Stimulated activated CD4-positive, alpha-beta T cell treated with anti-CD3 and anti-CD28 coated beads, Interleukin-15, amount 100 ng/mL, for 1 hour (primary cell): ENCODE measurements at places on chromosomes 3 and 15.

DNA sequence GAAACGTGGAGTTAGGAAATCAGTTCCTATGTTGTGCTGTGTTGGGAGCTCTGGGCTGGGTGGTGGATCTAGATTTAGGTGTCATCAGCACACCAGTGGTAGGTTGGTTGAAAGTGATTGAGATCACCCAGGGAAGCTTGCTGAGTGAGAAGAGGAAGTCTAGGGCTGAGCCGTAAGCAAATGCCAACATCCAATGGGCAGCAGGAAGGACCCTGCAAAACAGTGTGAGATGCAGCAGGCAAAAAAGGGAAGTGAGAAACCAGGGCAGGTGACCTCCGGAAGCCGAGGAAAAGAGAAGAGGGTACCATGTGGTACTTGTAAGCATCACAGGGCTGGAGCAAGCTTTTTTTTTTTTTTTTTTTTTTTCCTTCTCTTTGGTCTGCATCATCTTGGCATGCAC is 15.9 kb upstream of the COPG1 start:
- DNase-seq, result no peak

DNA sequence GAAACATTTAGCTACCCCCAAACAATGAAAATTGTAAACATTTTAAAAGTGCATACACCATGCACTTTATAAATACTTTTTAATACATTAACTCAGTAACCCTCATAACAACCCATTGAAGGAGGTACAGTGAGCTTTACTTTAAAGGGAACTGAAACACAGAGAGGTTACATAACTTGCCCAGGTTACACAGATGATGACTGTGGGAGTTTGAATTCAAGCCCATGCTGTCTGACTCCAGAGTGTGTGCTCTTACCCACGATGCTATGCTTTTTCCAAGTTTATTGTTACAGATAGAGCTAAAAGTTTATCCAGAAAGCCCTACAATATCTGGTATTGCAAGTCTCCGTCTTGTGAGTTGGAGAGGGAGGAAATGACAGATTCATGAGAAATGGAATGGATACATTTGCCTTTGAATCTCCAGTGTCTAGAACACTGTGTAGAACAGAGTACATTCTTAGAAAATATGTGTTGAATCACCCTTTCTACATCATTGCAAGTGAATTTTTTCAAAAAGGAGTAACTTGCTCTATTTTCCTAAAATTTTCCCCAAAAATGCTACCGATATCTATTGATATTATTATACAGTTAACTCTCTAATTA is 428.3 kb downstream of the NAALADL2 start:
- DNase-seq, result no peak

DNA sequence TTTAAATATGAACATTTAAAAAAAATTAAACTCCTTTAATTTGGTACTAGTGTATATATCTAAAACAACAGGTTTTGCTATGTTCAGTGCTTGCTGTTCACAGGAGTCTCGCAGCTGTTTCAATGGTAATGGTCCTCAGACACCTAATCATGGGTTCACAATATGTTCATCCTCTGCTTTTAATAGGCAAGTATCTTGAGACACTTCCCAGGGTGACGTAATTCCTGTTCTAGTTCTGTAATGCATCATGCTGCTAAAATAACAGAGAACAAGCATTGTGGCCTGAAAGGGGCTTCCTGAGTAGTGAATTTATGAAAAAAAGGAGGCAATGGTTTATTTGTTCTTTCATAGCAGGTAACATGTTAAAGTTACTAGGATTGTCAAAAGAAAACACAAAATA is 625.2 kb upstream of the GBE1 start:
- no peak for DNase-seq

DNA sequence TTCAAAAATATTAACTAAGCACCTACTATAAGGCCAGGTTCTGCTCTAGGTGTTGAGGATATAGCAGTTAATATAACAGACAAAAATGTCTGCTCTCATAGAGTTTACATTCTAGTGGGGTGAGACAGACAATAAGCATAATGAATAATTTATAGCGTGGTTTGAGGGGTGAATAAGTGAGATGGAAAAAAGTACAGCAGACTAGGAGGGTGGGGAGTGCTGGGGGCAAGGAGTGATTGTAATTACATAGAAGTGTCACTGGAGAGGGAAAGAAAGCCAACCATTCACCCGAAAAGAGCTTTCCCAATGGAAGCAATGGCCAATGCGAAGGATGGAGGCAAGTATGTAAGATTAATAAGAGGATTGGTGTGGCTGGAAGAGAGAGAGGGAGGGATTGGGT is 552.9 kb upstream of the KCNMB2 start:
- no peak for DNase-seq

DNA sequence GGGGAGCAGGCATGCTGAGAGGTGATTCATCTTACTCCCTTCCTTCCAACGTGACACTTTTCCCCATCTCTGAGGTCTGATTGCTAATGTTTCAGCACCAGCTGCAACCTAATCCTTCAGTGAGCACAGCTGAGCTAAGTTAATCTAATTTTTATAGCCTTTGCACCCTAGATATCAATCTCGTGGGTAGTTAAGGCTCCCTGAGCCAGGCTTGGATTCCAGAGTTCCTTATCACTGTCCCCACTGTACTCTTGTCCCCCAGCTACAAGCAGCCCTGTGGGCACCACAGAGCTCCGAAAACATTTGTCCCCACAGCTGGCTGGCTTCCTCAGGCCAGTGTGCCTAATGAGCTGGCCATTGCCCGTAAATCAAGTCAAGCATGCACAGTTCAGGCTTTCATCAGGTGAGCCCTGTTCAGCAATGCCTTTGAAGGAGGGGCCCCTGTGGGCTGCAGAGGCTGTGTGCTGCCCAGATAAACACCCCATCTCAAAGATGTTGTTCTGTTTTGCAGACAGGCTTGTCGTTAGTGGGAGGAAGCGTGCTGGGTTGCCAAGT is 376.9 kb upstream of the RASGRP1 start:
- no peak for DNase-seq

GRCh38 chr15:43316971-43317346 is 13.4 kb downstream of the LCMT2 start:
- DNase-seq, result no peak

DNA sequence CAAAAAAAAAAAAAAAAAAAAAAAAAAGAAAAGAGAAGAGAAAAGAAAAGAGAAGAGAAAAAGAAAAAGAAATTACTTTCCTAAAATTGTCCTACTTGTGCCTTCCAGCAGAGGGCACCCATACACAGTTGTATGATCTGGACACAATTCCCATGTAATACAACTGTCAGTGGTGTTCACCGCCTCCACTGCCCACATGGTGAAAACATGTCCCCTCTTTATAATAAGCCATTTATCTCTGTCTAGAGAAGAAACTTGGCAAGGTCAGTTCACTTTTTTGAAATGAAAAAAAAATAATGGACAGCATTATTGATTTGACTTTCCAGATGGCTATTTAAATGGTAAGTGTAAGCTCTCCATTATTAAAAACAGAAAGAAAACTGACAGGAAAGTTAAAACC is 459.4 kb downstream of the GBE1 start:
- DNase-seq, result no peak

DNA sequence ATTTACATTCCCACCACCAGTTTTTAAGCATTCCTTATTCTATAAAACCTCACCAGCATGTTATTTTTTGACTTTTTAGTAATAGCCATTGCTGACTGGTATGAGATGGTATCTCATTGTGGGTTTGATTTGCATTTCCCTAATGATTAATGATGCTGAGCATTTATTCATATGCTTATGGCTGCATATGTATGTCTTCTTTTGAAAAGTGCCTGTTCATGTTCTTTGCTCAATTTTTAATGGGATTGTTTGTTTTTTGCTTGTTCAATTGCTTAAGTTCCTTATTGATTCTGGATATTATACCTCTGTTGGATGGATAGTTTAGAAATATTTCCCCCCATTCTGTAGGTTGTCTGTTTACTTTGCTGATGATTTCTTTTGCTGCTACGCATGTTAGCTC is 16.1 kb downstream of the TBC1D5 start:
- no peak for DNase-seq

- no peak for DNase-seq
Observed at GRCh38 chr3:4067893-4068292, 235.3 kb upstream of the SETMAR start.

GRCh38 chr15:59746777-59747176 is 57.7 kb upstream of the BNIP2 start:
- DNase-seq, result no peak
